Airway epithelial cell (primary cell): ENCODE measurements at places on chromosomes 7 and 10. TPM values are rescaled to one million over a fixed set of nuclear protein-coding genes. Genes with fewer than 3 reads are reported as not detected.

SLC26A5 gene
- not detected in 2 replicates for total RNA-seq

PLEKHS1 gene
- total RNA-seq = not detected in 2 replicates

SHTN1 gene
- total RNA-seq = 8.5 and 9.0 TPM in 2 replicates

AZGP1 gene
- 0.21 TPM in 1 of 2 replicates, not detected in the other for total RNA-seq

KLF6 gene
- total RNA-seq = 35.2 and 40.6 TPM in 2 replicates

COL26A1 gene
- total RNA-seq = not detected in 2 replicates

HOXA4 gene
- not detected in 2 replicates for total RNA-seq

HOXA7 gene
- total RNA-seq = not detected in 2 replicates

TMEM196 gene
- total RNA-seq = not detected in 2 replicates

NUPR2 gene
- total RNA-seq = 5.7 TPM in 1 of 2 replicates, not detected in the other

CYP2C19 gene
- 0.14 TPM in 1 of 2 replicates, not detected in the other for total RNA-seq

ZNRF2 gene
- total RNA-seq = 11.5 and 20.0 TPM in 2 replicates

CC2D2B gene
- 0.14 TPM in 1 of 2 replicates, not detected in the other for total RNA-seq

PTEN gene
- 32.6 and 37.2 TPM in 2 replicates for total RNA-seq

FAM13C gene
- 0.42 TPM in 1 of 2 replicates, not detected in the other for total RNA-seq

SP8 gene
- not detected in 2 replicates for total RNA-seq

UCMA gene
- not detected in 2 replicates for total RNA-seq

PRTFDC1 gene
- 2.7 and 2.8 TPM in 2 replicates for total RNA-seq

TFEC gene
- not detected in 2 replicates for total RNA-seq

PRSS2 gene
- not detected in 2 replicates for total RNA-seq

HPSE2 gene
- total RNA-seq = not detected in 2 replicates

TCAF2 gene
- total RNA-seq = 4.7 and 6.6 TPM in 2 replicates

CRYGN gene
- not detected in 2 replicates for total RNA-seq

FKBP6 gene
- not detected in 2 replicates for total RNA-seq

PDZD7 gene
- 0.88 and 1.2 TPM in 2 replicates for total RNA-seq

SUV39H2 gene
- 13.5 and 16.1 TPM in 2 replicates for total RNA-seq

RAPGEF5 gene
- 1.5 and 3.3 TPM in 2 replicates for total RNA-seq

SPDYE11 gene
- not detected in 2 replicates for total RNA-seq

SFTPA1 gene
- not detected in 2 replicates for total RNA-seq

CYP2C9 gene
- 0.14 TPM in 1 of 2 replicates, not detected in the other for total RNA-seq

COL28A1 gene
- total RNA-seq = under 0.01 and 0.05 TPM in 2 replicates

TUBB8 gene
- not detected in 2 replicates for total RNA-seq

OPN1SW gene
- not detected in 2 replicates for total RNA-seq

WNT2 gene
- not detected in 2 replicates for total RNA-seq

RET gene
- total RNA-seq = 0.35 and 0.37 TPM in 2 replicates

CPN1 gene
- total RNA-seq = not detected in 2 replicates

TSPAN15 gene
- total RNA-seq = 12.0 and 18.0 TPM in 2 replicates

SPDYE2 gene
- not detected in 2 replicates for total RNA-seq

PLXNA4 gene
- total RNA-seq = 0.07 TPM in 1 of 2 replicates, not detected in the other
